Activated CD4-positive, alpha-beta memory T cell treated with anti-CD3 and anti-CD28 coated beads, Interleukin-2, amount 10 ng/mL, durations not matched to agents 7 days and 5 days (primary cell): ENCODE measurements at places on chromosomes 16 and 17. TPM values are rescaled to one million over a fixed set of nuclear protein-coding genes. Genes with fewer than 3 reads are reported as not detected.
A peak's percentile ranks its signal among the peaks of the same experiment; 100 is the strongest.

DNA sequence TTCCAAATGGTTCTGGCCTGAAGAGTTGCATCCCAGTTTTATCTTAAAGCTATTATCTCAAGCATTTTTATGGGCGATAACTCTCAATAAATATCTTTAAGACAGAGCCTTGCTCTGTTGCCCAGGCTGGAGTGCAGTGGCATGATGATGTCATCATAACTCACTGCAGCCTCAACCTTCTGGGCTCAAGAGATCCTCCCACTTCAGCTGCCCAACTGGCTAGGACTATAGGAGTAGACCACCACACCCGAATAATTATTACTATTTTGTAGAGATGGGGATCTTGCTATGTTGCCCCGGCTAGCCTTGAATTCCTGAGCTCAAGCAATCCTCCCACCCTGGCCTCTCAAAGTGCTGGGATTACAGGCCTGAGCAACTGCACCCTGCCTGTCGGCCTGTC is 26.1 kb upstream of the CYTH1 start:
- peaks cover 80% of the 10 kb centered on the region for H3K36me3 ChIP-seq
- H3K27ac ChIP-seq: peak overlapping the region; percentile 36
- H3K4me1 ChIP-seq: peaks cover 55% of the 10 kb centered on the region
- DNase-seq: no peak
- H3K4me3 ChIP-seq: no peak overlapping the region

DNA sequence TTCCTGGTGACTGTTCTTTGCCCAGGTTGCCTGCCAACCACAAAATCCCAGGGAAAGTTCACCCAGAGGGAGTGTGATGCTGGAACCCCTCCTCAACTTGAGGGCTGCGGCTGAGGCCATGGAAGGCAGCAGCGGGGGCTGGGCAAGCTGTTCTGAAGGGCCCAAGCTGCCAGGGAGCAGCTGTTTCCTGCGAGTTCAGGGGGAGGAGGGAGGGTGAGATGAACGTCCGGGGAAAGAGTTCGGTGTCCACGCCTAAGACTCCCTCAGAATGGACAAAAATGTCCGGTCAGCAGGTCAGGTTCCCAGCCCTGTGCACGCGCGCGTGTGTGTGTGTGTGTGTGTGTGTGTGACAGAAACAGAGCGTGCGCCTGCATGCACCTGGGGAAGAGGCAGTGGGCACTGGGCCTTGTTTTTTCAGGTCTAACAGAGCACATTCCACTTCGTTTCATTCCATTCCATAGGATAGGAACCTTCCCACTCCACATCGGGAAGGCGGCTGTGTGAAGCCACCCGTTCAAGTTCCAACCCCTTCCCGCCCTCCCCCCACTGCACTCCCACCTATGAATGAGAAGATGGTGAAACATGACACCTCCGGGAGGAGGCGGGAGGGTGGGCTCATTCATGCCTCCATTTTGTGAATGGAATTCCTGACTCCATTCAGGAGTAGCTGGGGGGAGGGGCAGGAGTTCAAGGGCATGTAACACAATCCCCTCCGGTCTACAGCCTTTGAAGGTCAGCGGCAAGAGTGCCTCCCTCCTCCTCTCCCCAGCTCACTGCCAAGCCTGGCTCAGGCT is 15.7 kb downstream of the ETV4 start:
- H3K4me1 ChIP-seq: no peaks in the 10 kb centered on the region
- no peak overlapping the region for H3K4me3 ChIP-seq
- no peak for DNase-seq
- no peak overlapping the region for H3K27ac ChIP-seq

GRCh38 chr17:40666331-40666730 is 1.4 kb upstream of the KRT222 start:
- no peak for DNase-seq
- H3K4me1 ChIP-seq: peaks cover 3% of the 10 kb centered on the region
- no peak overlapping the region for H3K27ac ChIP-seq
- no peak overlapping the region for H3K4me3 ChIP-seq

GRCh38 chr17:8116776-8117175 is 1.5 kb downstream of the ALOXE3 start:
- no peak overlapping the region for H3K4me3 ChIP-seq
- peaks cover 39% of the 10 kb centered on the region for H3K4me1 ChIP-seq
- no peak overlapping the region for H3K27ac ChIP-seq

DNA sequence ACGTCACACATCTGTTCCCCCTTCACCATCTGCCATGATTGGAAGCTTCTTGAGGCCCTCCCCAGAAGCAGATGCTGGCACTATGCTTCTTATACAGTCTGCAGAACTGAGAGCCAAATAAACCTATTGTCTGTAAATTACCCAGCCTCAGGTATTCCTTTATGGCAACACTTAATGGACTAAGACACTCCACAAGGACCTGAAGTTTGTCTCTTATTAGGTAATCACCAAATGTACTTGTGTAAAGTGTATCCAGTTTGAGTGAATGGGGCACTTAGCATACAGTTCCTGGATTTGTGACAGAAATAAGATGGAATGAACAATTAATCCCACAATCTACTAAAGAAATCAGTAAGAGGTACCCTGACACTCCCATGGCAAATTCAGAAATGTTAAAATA is 105.3 kb downstream of the SLC39A11 start:
- no peak for DNase-seq
- no peaks in the 10 kb centered on the region for H3K27me3 ChIP-seq
- no peak overlapping the region for H3K4me3 ChIP-seq
- no peaks in the 10 kb centered on the region for H3K36me3 ChIP-seq

- no peak for DNase-seq
- peaks cover 25% of the 10 kb centered on the region for H3K4me1 ChIP-seq
- peaks cover 61% of the 10 kb centered on the region for H3K36me3 ChIP-seq
- H3K4me3 ChIP-seq: no peak overlapping the region
- H3K27ac ChIP-seq: no peak overlapping the region
- H3K27me3 ChIP-seq: no peaks in the 10 kb centered on the region
Observed at GRCh38 chr17:34993031-34993430, 12.7 kb downstream of the LIG3 start.

DNA sequence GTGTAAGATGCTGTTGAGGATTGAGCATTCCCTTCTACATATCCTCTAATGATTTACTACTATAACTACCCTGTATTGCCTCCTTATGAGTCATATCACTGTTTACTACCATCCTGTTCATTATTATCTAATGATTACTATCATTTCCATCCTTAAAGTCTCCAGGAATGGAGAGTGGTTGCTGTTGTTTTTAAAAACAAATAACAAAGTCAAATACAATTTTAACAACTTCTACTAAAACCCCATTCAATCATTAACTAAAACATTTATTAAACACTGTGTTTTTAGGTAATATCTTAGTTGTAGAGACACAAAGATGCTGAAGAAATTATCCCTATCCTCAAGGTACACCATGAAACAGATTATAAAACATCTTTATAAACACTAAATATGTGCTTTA is 126.9 kb downstream of the BRIP1 start:
- H3K4me1 ChIP-seq: no peaks in the 10 kb centered on the region
- no peaks in the 10 kb centered on the region for H3K27me3 ChIP-seq
- H3K4me3 ChIP-seq: no peak overlapping the region
- DNase-seq: no peak

DNA sequence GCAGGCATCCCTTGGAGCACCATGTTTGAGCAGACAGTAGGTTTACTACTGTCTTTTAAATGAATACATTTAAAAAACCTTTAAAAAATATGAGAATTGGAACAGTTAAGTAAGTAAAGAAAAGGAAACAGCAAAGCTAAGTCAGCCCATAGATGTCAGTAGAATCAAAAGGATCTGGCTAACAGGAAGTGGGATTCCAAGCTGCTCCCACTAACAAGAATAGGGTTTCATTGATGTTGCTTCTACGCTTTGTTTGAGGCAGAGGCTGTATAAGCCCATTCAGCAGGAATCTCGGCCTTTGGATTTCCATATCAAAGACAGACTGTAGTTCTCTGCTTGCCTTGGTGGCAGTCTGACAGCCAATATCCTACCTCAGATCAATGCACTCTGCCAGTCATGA is 122.9 kb upstream of the ELAC2 start:
- no peaks in the 10 kb centered on the region for H3K4me1 ChIP-seq
- peaks cover 4% of the 10 kb centered on the region for H3K27me3 ChIP-seq
- H3K36me3 ChIP-seq: no peaks in the 10 kb centered on the region
- H3K4me3 ChIP-seq: no peak overlapping the region

- no peak overlapping the region for H3K4me3 ChIP-seq
- H3K27ac ChIP-seq: no peak overlapping the region
- H3K4me1 ChIP-seq: no peaks in the 10 kb centered on the region
- peaks cover 5% of the 10 kb centered on the region for H3K27me3 ChIP-seq
Observed at GRCh38 chr16:49697631-49698452, 158.1 kb downstream of the ZNF423 start.

- no peak overlapping the region for H3K4me3 ChIP-seq
- no peak overlapping the region for H3K27ac ChIP-seq
- peaks cover 18% of the 10 kb centered on the region for H3K36me3 ChIP-seq
- no peak for DNase-seq
- no peaks in the 10 kb centered on the region for H3K4me1 ChIP-seq
Observed at GRCh38 chr17:39663340-39663687, 1.8 kb upstream of the TCAP start.

- H3K36me3 ChIP-seq: peaks cover 24% of the 10 kb centered on the region
- DNase-seq: no peak
- no peaks in the 10 kb centered on the region for H3K27me3 ChIP-seq
- H3K4me1 ChIP-seq: peaks cover 6% of the 10 kb centered on the region
- H3K4me3 ChIP-seq: no peak overlapping the region
- H3K27ac ChIP-seq: no peak overlapping the region
Observed at GRCh38 chr17:57638284-57638683, 106.8 kb downstream of the CCDC182 start.

DNA sequence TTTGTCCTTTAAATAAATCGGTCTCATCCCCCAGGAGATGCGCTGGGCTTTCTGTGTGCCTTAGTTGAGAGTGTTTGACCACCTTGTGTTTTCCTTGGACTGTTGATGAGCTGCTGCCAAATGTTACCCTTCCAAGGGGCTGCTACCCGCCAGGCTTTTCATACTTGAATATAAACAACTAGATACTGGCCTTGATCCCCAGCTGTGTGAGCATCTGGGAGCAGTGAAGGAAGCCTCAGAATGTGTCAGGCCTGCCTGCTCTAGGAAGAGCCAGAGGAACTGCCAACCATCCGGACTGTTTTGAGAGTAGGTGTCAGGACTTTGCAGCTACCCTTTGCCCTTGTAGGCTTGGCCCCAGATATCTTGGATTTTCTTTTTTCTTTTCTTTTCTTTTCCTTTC is 57.8 kb downstream of the LDHD start:
- H3K4me3 ChIP-seq: no peak overlapping the region
- H3K27ac ChIP-seq: no peak overlapping the region
- H3K36me3 ChIP-seq: peaks cover 6% of the 10 kb centered on the region
- peaks cover 14% of the 10 kb centered on the region for H3K4me1 ChIP-seq
- no peak for DNase-seq

GRCh38 chr17:46013502-46014165 is 14.6 kb downstream of the STH start:
- no peak for DNase-seq
- peaks cover 5% of the 10 kb centered on the region for H3K4me1 ChIP-seq
- H3K27me3 ChIP-seq: no peaks in the 10 kb centered on the region
- no peak overlapping the region for H3K4me3 ChIP-seq
- no peak overlapping the region for H3K27ac ChIP-seq

DNA sequence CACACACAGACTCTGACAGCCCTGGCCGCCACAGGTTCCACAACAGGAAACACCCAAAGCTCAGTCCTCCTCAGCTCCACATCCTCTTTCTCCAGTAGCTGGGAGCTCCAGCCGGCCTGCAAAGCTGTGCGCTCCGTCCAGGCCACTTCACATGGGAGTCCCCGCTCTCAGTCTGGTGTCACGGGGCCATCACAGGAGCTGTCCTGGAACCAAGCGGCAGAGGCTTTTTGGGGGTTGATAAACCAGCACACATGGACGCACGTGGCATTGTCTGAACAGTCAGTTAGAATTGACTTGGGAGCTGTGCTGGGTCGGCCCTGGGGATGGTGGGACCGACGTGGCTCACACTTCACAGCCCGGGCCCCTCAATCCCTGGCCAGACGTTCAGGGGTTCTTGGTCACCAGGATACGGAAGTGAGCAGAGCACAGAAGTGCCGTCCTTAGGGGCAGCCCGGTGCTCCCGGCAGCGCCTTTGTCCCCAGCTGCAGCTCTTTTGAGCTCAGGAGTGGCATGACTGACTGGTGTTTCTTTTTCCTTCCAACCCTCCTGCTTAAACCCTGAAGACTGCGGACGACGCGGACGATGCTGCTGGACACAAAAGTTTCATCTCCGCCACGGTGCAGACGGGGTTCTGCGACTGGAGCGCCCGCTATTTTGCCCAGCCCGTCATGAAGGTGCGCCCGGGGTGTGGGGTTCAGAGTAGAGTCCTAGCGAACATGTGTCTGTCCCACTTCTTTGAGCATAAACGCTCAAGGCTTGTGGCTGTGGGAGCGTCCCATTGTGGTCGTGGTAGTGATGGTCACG is 66.6 kb upstream of the CHMP6 start:
- H3K27me3 ChIP-seq: no peaks in the 10 kb centered on the region
- H3K36me3 ChIP-seq: peaks cover 43% of the 10 kb centered on the region
- H3K4me3 ChIP-seq: no peak overlapping the region
- no peaks in the 10 kb centered on the region for H3K4me1 ChIP-seq
- H3K27ac ChIP-seq: no peak overlapping the region

DNA sequence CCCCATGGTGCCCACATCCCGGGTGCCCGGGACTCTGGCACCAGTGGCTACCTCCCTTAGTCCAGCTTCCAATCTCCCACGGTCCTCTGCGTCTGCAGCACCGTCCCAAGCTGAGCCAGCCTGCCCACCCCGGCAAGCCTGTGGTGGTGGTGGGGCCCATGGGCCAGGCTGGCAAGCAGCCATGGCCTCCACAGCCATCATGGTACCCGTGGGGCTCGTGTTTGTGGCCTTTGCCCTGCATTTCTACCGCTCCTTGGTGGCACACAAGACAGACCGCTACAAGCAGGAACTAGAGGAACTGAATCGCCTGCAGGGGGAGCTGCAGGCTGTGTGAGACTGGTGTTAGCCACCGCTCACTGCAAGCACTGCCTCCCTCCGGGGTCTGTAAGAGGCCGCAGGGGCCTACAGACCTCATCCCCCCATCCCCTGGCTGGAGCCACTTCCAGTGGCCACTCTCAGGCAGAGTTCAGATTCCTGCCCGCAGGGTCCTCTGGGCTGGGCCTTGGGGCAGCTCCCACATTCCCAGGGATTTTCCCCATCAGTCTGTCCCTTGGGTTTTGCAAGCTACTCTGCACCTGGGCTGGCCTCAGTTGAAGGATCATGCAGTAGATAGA is 3.9 kb upstream of the SETD1A start:
- no peak overlapping the region for H3K4me3 ChIP-seq
- H3K4me1 ChIP-seq: peaks cover 48% of the 10 kb centered on the region
- peaks cover 15% of the 10 kb centered on the region for H3K36me3 ChIP-seq
- H3K27me3 ChIP-seq: no peaks in the 10 kb centered on the region

- no peak overlapping the region for H3K4me3 ChIP-seq
- peaks cover 52% of the 10 kb centered on the region for H3K27me3 ChIP-seq
- no peak for DNase-seq
Observed at GRCh38 chr17:55747209-55747608, 3.6 kb upstream of the PCTP start.

The KRTAP9-2 gene
- not detected for total RNA-seq

The ADCY9 gene
- 9.5 TPM for total RNA-seq

The DRC7 gene
- not detected for total RNA-seq

The CACNG4 gene
- total RNA-seq: not detected

The KRT15 gene
- total RNA-seq: not detected

The TMIGD1 gene
- not detected for total RNA-seq

The IGFALS gene
- not detected for total RNA-seq

The OTOP2 gene
- not detected for total RNA-seq

The ZNF646 gene
- 31.9 TPM for total RNA-seq

The PLK1 gene
- 102 TPM for total RNA-seq

The KRTAP4-4 gene
- total RNA-seq: not detected

The LRRC46 gene
- total RNA-seq: 0.45 TPM

The ANKS3 gene
- 10.0 TPM for total RNA-seq
